ENCODE measurements at places on chromosomes 7 and 10.

GRCh38 chr7:5282543-5283316 lies at the start of gene SLC29A4:
Gene SLC29A4, plus strand, starts transcription at chr7:5282943. Its CDS starts 4,874 bp downstream, at chr7:5287817.
- peak; percentile 24 for DNase-seq

GRCh38 chr7:94394109-94394436 lies 622 bp upstream of the COL1A2 start:
- DNase-seq = no peak

DNA sequence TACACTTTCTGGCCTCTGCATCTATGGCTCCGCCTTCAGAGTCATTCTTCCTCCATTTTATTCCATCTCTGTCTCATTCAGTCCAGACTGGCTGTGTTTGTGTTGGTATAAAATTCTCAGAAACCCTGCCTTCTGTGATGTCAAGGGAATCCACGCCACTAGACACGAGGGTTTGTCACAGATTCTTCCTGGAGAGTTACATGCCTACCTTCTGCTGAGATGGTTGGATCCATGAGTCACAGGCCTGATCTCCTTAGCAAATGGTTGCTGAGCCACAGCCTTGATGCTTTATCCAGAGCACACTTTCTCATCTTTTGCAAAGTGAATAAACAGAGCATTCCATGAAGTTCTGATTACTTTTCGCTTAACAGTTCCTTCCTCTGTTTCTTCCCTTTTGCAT lies 35.9 kb upstream of the TSPAN33 start:
- DNase-seq = no peak

- no peak for DNase-seq
These were observed 500.1 kb upstream of the ZMIZ1 start for GRCh38 chr10:78568620-78569019.

DNA sequence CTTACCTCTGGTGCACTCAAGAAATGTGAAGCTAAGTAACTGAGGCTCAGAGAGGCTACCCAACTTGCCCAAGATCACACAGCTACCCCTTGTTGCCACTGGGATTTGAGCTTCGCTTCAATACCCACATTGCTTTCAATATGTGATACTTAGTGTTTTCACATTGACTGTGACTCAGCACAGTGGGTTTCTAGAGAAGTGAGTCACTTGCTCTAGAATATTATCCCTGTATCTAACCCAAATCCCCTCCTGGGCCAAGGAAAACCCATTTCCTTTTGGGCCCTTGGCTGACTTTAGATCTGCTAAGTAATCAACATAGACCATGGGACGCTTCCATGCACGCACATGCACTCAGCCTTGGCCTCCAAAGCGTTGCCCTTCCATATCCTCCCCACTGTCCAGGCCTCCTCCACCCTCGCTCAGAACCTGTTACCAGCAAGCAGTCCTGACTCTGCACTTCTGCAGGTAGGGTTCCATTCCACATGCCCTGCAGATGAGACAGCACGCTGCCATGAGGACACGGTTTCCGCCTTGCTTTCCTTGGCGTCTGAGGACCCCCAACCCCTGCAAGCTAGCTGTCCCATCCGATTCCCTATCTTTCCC lies 87.7 kb upstream of the CHST15 start:
- peak; percentile 14 for DNase-seq

DNA sequence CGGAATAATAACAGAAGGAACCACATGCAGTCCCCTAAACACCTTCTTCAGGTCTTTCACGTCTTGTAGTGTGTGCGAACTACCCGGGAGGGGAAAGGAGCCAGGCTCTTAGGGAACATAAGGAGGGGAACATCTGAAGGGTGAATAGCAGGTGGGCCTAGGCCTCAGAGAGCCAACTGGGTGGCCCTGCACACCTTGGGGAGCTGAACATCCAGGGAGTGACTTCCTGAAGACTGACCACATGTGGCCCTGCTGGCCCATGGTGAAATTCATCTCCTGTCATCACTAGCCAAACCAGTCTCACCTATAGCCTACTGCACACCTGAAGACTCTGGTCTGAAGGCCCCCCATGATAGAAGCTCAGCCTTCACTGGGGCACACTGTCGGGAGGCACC lies 5.6 kb downstream of the CALML3 start:
- no peak for DNase-seq

Data from activated CD4-positive, alpha-beta memory T cell treated with anti-CD3 and anti-CD28 coated beads, Interleukin-2, amount 10 ng/mL, durations not matched to agents 7 days and 5 days (primary cell).